ENCODE measurements at places on chromosomes 11 and 22. TPM values are rescaled to one million over a fixed set of nuclear protein-coding genes. Genes with fewer than 3 reads are reported as not detected.

- H3K27ac ChIP-seq, result no peak overlapping the region
- no peaks in the 10 kb centered on the region for H3K4me1 ChIP-seq
- H3K4me3 ChIP-seq, result no peak overlapping the region
- H3K27me3 ChIP-seq, result peaks cover 11% of the 10 kb centered on the region
- DNase-seq, result no peak
These were observed 25.9 kb downstream of the OR51E2 start for GRCh38 chr11:4671741-4672140.

DNA sequence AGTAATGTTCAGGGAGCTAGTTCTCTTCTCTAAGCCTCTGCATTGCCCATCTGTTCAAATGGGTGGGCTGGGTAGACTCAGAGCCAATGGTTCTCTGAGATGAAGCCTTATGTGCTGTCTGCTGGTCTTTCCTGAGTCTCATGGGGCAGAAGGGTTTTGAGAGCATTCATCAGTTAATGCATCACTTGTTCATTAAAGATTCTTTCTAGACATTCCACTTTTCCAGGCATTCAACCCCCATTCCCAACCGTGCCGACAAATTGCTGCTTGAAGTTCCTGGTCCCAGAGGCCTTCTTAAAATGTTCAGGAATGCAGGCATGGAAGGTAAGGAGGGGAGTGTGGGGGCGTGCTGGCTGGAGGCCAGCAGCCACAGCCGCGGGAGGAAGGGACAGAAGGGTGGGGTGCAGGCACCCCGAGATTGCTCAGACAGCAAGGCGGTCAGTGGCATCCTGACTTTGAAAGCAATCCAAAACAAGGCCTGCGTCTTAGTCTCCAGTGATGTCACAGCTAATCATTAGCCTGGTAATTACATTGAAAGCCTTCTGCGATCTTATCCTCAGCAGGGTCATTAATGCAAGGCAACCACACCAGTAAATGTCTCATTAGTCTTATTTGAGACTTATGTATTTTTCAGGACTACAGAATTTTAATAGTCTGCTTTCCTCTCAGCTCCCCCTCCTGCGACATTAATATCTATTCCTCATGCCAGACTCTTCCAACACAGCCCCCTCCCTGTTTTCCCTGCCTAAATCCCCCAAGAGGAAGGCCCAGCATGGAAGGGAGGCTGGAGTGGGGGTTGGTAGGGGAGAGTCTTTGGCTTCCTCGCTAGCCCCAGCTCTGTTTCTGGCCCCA is 328.8 kb downstream of the MIAT start:
- no peak overlapping the region for H3K4me3 ChIP-seq
- H3K27me3 ChIP-seq, result peaks cover 4% of the 10 kb centered on the region
- no peak overlapping the region for H3K27ac ChIP-seq
- no peak for DNase-seq

C11orf65 gene
- total RNA-seq, result 3.1 TPM

APOBEC3G gene
- total RNA-seq, result 24.1 TPM

DNA sequence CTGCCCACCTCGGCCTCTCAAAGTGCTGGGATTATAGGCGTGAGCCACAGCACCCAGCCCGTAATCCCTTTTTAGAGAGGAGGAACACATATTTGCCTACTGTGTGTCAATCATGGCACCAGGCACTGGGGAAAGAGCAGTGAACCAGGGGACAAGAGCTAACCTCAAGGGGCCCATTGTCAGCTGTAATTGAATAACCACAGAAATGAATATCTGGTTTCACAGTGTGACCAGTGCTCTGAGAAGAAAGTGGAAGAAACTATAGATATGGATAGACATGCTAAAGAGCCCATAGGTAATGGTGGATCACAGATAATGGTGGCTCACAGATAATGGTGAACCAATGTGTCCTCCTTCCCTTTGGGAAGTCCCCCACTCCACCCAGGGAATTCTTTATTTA is 8.6 kb upstream of the KCTD14 start:
- no peak for DNase-seq
- H3K4me1 ChIP-seq, result no peaks in the 10 kb centered on the region
- no peaks in the 10 kb centered on the region for H3K27me3 ChIP-seq
- no peaks in the 10 kb centered on the region for H3K36me3 ChIP-seq
- no peak overlapping the region for H3K4me3 ChIP-seq

GRCh38 chr11:98600786-98601773 is 419.7 kb upstream of the CNTN5 start:
- no peak for DNase-seq
- H3K36me3 ChIP-seq, result no peaks in the 10 kb centered on the region
- H3K27ac ChIP-seq, result no peak overlapping the region

CYTH4 gene
- 30.5 TPM for total RNA-seq

DNA sequence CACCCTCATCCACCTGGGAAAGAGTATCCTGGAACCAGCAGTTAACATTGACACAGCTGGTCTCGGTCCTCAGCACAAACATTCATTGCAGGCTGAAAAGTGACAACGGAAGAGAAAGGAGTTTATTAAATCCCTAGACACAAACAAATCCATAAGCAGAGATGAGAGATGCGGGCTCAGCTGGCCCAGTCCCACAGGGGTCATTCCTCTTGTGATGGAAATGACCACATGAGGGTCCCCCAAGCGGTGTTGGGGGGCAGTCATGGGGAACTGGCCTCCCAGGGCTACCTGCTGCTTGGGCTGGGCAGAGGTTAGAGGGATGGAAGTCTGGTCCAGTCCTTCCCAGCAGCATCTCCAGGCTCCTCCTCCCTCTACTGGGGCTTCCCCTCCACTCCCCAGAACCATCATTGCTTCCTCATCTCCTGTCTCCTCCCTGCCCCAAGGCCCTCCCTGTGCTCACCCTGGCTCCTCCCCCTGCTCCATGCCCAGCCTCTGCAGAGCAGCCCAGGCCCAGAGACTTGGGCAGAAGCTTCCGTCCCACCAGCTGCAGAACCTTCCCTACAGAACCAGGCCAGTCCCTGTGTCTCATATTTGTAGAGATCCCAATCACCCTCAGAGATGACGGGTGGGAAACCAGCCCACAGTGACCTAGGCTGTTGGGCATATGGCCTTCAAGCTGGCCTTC is 5.4 kb upstream of the IGLL5 start:
- H3K4me3 ChIP-seq, result no peak overlapping the region
- no peaks in the 10 kb centered on the region for H3K36me3 ChIP-seq
- no peak overlapping the region for H3K27ac ChIP-seq
- H3K4me1 ChIP-seq, result peaks cover 7% of the 10 kb centered on the region

XKR3 gene
- total RNA-seq, result not detected

DNA sequence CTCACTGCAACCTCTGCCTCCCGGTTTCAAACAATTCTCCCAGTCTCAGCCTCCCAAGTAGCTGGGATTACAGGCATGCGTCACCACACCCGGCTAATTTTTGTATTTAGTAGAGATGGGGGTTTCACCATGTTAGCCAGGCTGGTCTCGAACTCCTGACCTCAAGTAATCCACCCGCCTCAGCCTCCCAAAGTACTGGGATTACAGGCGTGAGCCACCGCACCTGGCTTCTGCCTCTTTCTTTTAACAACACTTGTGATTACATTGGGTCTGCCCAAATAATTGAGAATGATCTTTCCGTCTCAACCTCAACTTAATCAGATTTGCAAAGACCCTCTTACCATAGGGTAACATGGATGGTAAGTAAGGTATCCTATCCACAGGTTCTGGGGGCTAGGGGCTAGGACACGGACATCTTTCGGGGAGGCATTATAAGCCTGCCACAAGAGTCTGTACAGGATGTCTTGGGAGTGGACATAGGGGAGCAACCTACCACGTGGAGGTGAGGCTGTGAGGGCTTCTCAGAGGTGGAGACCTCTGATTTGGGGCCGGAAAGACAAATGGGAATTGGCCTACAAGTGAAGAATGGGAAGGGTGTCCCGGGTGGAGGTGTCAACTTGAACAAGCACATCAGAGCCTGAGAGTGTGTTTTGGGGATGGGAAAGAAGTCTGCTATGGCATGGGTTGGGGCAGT is 2.7 kb upstream of the CBX6 start:
- peak overlapping the region; percentile 77 for H3K27ac ChIP-seq
- H3K27me3 ChIP-seq, result no peaks in the 10 kb centered on the region
- H3K4me1 ChIP-seq, result peaks cover 40% of the 10 kb centered on the region
- peak overlapping the region; percentile 88 for H3K4me3 ChIP-seq
- peaks cover 14% of the 10 kb centered on the region for H3K36me3 ChIP-seq

GP1BB gene
- not detected for total RNA-seq

- H3K4me3 ChIP-seq, result no peak overlapping the region
- no peak overlapping the region for H3K27ac ChIP-seq
- peaks cover 3% of the 10 kb centered on the region for H3K4me1 ChIP-seq
These were observed 9.3 kb upstream of the CEP295 start for GRCh38 chr11:93652161-93652597.

GRCh38 chr22:41458161-41458728 is 10.2 kb downstream of the PHF5A start:
- no peak overlapping the region for H3K27ac ChIP-seq
- peaks cover 3% of the 10 kb centered on the region for H3K4me1 ChIP-seq
- DNase-seq, result no peak
- no peaks in the 10 kb centered on the region for H3K27me3 ChIP-seq

DNA sequence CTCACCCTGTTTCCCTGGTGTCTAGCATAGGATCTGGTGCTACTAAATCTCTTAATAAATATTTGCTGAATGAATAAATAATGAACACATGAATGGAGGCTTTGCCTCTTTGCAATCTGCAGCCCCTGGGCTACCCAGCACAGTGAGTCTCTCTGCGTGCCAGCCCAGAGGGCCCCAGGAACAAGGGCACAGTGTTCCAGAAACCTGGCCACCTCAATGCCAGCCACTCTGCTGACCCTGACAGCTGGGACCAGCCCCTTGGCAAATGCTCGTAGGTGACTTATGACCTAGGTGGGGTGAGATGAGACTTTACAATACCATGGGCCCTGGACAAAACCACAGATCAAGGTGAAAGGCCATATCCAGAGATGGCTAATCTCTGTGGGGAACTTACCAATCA is 31.6 kb downstream of the UQCR10 start:
- H3K4me1 ChIP-seq, result no peaks in the 10 kb centered on the region
- H3K36me3 ChIP-seq, result peaks cover 19% of the 10 kb centered on the region
- H3K4me3 ChIP-seq, result no peak overlapping the region
- no peak overlapping the region for H3K27ac ChIP-seq
- no peak for DNase-seq

DNA sequence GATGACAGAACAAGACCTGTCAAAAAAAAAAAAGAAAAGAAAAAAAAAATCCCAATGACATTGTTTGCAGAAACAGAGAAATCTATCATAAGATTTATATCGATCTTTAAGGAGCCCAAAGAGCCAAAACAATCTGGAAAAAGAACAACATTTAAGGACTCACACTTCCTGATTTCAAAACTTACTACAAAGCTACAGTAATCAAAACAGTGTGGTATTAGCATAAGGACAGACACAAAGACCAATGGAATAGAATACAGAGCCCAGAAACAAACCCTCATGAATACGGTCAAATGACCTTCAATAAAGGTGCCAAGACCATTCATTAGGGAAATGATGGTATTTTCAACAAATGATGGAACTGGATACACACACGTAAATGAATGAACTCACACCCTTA is 12.2 kb downstream of the ARVCF start:
- H3K27ac ChIP-seq, result no peak overlapping the region
- H3K4me1 ChIP-seq, result no peaks in the 10 kb centered on the region
- H3K36me3 ChIP-seq, result peaks cover 1% of the 10 kb centered on the region
- DNase-seq, result no peak
- H3K27me3 ChIP-seq, result no peaks in the 10 kb centered on the region

MS4A14 gene
- not detected for total RNA-seq

PTPRCAP gene
- 62.4 TPM for total RNA-seq

GRCh38 chr11:76653674-76654284 is 16.8 kb downstream of the LRRC32 start:
- peaks cover 9% of the 10 kb centered on the region for H3K27me3 ChIP-seq
- no peaks in the 10 kb centered on the region for H3K36me3 ChIP-seq
- H3K27ac ChIP-seq, result no peak overlapping the region
- no peaks in the 10 kb centered on the region for H3K4me1 ChIP-seq

LRRC4C gene
- total RNA-seq, result not detected

DNA sequence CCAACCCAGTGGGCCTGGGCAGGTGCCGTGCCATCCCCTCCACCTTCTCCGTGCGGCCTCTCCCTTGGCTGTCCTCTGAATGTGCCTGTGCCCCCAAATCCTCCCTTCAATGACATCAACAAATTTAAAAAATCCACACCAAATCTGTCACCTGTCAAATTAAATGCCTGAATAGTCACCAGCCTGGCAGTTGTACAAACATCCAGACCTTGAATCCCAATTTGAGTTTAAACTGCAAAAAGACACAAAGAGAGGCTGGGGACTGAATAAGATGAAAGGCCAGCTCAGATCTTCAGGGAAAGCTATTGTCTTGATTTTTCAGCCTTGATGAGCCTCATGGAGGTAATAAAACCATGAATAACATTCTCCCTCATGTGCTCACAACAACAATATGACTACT is 194.7 kb downstream of the KIRREL3 start:
- H3K4me3 ChIP-seq, result no peak overlapping the region
- no peaks in the 10 kb centered on the region for H3K27me3 ChIP-seq
- H3K36me3 ChIP-seq, result no peaks in the 10 kb centered on the region

DNA sequence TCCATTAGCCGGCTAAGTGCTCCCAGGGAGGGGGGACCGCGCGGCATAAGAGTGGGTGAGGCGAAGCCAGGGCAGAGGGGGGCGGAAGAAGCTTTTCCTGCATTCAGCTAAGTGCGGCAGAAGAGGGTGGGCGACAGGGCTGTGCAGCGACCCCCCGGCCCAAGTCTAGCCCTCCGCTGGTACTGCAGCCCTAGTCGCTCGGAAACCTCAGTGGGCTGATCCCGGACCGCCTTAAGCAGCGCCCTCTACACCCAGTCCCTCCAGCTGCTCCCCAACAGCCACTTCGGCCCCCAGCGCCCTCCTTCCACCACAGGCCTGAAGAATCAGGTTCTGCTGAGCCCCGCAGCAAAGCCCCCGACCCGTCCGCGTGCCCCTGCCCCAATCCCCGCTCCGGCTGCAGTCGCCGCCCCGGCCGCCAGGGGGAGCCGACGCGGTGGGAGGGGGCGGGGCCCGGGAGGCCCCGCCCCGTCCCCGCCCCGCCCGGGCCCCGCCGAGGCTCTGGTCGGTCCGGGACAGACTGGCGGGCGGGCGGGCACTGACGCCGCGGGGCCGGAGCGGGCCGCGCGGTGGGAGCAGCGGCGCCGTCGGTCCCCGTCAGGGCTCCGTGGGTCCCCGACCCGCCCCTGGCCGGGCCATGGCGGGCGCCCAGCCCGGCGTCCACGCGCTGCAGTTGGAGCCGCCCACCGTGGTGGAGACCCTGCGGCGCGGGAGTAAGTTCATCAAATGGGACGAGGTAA is at the start of gene PLCB3:
Gene PLCB3, plus strand, starts transcription at position 515 of the 737 bp plus-strand sequence. Its CDS starts 120 bp downstream, at position 635.
- peaks cover 13% of the 10 kb centered on the region for H3K4me1 ChIP-seq
- H3K36me3 ChIP-seq, result no peaks in the 10 kb centered on the region
- H3K4me3 ChIP-seq, result peak within 1 kb of the TSS; percentile 84
- no peak within 1 kb of the TSS for H3K27ac ChIP-seq

CHRM4 gene
- total RNA-seq, result not detected

OR52I2 gene
- not detected for total RNA-seq

DNA sequence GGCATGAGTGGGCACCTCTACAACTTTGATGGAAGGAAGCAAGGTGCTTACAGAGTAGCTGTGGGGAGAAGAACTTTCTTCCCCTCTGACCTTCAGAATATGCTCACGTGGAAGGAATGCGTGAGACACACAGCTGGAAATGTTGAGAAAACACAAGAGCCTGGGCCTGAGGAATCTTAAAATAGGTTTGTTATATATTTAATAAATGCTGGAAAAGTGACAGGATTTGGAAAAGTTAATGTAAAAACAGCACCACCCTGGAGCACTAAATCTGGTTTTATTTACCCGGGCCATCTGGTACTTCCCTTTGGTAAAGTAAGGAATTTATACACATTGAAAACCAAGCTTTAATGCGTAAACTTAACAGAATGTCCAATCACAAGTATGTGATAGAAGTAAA is 14.0 kb upstream of the AMPD3 start:
- peaks cover 38% of the 10 kb centered on the region for H3K4me1 ChIP-seq
- DNase-seq, result no peak
- H3K27me3 ChIP-seq, result no peaks in the 10 kb centered on the region
- no peaks in the 10 kb centered on the region for H3K36me3 ChIP-seq

CCDC88B gene
- 61.9 TPM for total RNA-seq
